Neural progenitor cell (in vitro differentiated cells): ENCODE measurements at places on chromosomes 5 and 9.
A peak's percentile ranks its signal among the peaks of the same experiment; 100 is the strongest.

DNA sequence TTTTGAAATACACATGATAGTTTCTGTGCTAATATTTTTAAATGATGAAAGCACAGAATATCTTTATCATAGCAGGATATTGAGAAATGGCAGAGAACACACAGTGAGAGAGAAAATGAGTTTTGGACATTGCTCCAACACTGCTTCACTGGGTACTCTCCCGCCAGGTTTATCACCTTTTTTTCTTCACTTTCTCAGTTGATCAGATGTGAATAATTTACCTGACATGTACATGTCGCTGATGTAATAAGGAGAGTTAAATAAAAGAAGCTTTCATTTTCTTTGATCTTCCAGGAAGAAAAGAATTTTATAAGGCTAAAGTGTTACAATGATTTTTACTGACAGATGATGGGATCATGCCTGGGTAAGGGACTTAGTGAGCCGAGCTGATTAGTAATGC is 134.5 kb downstream of the ALDH1A1 start:
- DNase-seq, result no peak
- no peak overlapping the region for H3K27ac ChIP-seq
- H3K4me3 ChIP-seq, result no peak overlapping the region
- H3K4me1 ChIP-seq, result no peaks in the 10 kb centered on the region
- no peaks in the 10 kb centered on the region for H3K36me3 ChIP-seq
- no peaks in the 10 kb centered on the region for H3K27me3 ChIP-seq

DNA sequence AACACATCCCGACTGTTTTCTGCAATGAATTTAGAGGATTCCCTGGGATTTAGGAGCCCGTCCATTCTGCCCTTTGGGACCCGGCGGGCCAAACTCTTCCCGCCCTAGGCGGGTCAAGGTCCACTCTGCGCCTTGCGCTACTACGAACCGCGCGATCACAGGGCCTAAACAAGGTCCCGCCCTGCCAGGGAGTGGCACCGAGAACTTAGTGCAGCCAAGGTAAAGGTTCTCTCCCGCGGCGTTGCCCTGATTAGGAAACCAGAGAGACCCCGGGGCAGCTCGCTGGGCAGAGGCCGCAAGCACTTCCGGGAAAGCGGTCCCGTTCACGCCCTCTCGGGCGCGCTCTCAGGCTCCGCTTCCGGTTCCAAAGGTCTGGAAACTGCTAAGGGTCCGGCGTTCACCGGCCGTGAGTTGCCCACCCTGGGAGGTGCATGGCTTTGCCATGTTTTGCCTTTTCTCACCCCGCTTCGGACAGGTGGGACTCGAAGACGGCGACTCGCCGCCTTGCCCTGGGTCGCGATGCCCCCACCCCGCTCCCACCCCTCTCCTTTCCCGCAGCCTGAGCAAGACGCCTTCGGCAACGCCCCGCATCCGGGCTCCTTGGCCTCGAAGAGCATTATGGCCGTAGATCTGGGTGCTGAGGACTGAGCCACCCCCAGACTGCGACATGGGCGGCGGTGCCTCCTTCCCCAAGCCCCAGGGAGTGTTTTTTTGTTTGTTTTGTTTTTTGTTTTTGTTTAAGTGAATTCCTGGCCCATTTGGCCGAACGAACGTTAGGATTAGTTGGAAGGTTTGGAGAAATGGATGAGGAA is 23.4 kb downstream of the HNRNPK start:
- DNase-seq, result no peak
- no peak overlapping the region for H3K4me3 ChIP-seq
- H3K4me1 ChIP-seq, result no peaks in the 10 kb centered on the region

- H3K27ac ChIP-seq, result no peak overlapping the region
- peaks cover 25% of the 10 kb centered on the region for H3K4me1 ChIP-seq
- peak overlapping the region; percentile 59 for H3K4me3 ChIP-seq
- H3K36me3 ChIP-seq, result no peaks in the 10 kb centered on the region
Observed at GRCh38 chr5:31853398-31854135, 214.6 kb downstream of the PDZD2 start.

DNA sequence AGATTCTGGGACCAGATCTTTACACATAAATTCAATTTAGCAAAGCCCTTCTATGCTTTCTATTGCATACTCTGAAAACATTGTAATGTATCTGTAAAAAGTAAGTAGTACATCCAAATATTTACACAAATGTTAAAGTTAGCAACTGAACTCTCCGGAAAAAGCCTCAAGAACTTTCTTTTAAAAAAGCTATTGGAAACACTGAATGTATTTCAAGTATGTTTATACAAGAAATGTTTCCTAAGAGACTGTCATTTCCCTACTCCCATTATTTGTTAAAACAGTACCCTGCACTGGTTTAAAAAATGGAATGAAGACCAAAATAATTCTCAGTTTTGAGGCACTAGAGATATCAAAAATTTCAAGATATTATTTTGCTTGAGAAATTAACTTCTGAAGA is 44.8 kb upstream of the TRIM36 start:
- H3K27me3 ChIP-seq, result no peaks in the 10 kb centered on the region
- H3K4me1 ChIP-seq, result no peaks in the 10 kb centered on the region
- no peak for DNase-seq
- H3K36me3 ChIP-seq, result peaks cover 4% of the 10 kb centered on the region
- H3K4me3 ChIP-seq, result no peak overlapping the region
- no peak overlapping the region for H3K27ac ChIP-seq

DNA sequence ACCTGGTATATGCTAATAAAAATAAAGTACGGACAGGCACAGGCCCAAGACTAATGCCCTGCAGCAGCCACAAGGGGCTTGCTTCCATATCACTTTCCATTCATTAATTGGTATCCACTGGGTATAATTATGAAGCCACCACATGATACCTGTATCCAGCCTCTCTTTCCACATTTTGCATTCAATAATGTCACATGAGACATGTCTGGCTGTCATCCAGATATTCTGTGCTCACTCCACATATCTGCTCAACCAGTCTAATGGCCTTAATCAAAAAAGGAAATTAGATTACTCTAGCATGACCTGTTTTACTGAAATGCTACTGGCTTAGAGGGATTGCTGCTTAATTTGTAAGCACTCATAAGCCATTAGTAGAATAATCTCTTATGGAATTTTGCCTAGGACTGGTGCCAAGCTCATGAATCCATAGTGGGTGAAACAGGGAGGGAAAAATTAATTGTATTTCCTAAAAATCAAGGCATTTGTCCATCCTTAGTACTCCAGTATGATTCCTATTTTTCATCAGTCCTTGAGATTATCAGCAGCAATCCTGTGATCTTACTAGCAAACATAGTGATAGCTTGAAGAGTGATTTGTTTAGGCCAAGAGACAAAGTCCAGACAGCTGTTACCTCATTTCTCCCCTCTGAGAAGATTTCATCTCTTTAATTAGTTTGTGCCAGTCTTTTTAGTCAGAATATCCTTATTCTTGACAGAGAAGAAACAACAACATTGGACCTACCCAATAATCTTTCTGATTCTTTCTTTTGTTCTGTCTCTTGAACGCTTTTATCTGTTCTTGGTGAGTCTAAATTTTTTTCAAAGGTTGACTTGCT is 119.2 kb upstream of the ABCA1 start:
- no peaks in the 10 kb centered on the region for H3K27me3 ChIP-seq
- H3K27ac ChIP-seq, result no peak overlapping the region
- H3K4me3 ChIP-seq, result no peak overlapping the region

DNA sequence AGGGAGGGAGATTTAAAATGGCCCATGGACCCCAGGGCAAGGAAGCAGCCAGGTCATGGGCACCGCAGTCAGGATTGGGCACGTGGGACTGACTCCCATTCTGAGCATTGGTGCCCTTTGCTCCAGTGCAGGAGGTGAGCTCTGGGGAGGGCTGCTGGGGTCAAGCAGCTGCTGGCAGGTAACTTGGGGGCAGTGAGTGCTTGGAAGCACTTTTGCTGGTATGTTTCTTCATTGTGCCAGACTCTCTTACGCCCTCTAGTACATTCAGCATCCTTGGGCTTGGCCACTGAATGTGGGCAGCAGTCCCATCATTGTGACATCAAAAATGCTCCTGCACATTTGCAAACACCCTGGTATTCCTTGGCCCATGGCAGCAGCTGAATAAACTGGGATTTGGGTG is 32.7 kb downstream of the PRRC2B start:
- no peaks in the 10 kb centered on the region for H3K27me3 ChIP-seq
- no peak overlapping the region for H3K27ac ChIP-seq
- no peak for DNase-seq
- no peaks in the 10 kb centered on the region for H3K36me3 ChIP-seq

DNA sequence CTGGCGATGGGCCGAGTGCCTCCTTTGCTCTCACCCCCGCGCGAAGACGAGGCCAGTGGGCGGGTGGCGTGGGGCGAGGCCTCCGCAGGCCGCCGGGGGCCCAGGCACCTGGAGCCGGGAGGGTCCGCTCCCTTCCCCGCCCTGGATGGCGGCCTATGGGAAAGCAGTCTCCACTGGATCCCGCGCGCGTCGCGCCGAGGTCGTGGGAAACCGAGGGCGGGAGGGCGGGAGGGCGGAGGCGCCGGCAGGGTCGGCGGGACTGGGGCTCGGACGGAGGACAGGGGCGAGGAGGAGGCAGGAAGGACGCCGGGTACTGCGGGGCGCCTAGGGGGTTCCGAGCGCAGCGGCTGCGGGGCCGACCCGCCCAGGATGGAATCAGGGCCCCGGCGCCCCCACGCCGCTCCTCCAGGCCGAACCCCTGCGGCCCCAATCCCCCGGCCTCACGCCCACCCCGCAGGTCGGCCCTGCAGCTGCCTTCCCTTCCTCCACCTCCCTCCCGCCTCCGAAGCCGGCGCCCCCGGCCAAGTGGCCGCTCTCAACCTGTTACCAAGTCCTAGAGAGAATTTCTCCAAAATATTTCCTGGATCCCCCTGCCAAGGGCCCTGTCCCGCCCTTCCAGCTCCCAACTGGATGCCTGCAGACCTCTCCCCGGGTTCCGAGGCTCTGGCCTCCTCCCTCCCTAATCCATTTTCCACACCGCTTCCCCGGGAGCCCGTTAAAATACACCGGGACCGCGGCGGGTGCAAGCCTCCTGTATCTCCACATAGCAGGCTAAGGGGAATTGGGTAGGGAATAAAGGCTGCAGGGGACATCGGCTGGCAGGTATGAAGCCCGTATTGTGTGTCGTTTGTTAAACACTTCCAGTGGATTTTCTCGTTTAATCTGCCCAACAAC is 146.3 kb downstream of the ERCC6L2 start:
- no peaks in the 10 kb centered on the region for H3K36me3 ChIP-seq
- H3K27ac ChIP-seq, result no peak overlapping the region
- H3K4me1 ChIP-seq, result peaks cover 16% of the 10 kb centered on the region
- peak; percentile 52 for DNase-seq
- peaks cover 79% of the 10 kb centered on the region for H3K27me3 ChIP-seq

DNA sequence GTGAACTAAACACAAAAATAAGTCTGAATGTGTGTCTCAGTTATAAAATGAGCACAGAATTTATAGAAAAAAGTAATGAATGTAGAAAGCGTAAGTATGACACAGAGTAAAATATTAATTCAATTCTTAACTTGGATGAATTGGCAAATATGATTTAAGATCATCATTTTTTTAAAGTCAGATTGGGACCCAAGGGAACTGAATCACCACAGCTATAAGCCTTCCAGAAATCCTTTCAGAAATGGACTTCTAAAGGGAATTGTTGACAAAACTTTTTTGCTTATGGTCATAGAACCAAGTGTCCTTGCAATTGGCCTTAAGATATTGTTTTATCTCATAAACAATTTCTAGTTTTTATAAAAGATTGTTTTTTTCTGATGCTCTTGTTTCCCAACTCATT is 495.1 kb upstream of the DAB2 start:
- no peaks in the 10 kb centered on the region for H3K4me1 ChIP-seq
- no peak for DNase-seq
- H3K4me3 ChIP-seq, result no peak overlapping the region
- H3K36me3 ChIP-seq, result no peaks in the 10 kb centered on the region
- no peaks in the 10 kb centered on the region for H3K27me3 ChIP-seq

DNA sequence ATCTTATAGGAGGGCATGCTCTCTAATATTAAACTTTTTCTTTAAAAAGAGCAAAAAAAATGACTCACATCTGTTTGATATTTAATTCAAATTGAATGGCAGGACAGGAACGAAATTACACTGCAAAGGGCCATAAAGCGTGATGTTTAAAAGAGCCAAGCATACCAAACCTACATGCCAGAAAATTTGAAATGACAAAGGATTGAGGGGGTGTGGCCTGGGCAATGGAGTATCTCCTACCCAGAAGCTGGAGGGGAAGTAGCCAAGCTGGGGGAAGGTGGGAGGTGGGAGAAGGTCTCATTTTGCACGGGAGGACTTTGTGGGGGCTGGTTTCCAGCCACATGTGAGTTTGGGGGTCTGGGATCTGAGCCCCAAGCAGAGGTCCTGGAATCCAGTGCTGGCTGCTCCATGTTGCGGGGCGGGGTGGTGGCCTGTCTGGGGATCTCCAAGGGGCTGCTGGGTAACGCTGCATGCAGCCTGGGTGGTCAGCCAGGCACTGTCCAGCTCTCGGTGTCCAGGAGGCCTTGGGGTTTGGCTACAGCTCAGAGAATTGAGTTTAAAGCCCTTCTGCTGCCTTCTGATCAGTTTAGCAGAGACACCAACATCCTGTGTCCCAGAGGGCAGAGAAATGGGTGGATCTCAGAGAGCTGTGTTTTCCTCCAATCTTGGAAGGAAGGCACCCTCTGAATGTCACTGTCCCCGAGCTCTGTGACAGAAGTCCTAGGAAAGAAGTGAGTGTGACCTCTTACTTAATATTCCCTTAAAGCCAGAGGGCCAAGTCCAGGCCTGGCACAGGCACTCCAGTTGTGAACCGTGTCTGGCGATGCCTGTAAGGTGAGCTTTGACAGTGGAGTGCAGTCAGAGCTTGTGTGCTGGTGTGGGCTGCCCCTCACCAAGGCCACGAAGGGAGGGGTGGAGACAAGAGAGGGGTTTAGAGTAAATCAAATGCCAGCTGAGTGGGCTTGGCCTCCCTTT is 7.6 kb downstream of the DCANP1 start:
- no peaks in the 10 kb centered on the region for H3K36me3 ChIP-seq
- DNase-seq, result no peak
- no peaks in the 10 kb centered on the region for H3K27me3 ChIP-seq
- H3K27ac ChIP-seq, result no peak overlapping the region

DNA sequence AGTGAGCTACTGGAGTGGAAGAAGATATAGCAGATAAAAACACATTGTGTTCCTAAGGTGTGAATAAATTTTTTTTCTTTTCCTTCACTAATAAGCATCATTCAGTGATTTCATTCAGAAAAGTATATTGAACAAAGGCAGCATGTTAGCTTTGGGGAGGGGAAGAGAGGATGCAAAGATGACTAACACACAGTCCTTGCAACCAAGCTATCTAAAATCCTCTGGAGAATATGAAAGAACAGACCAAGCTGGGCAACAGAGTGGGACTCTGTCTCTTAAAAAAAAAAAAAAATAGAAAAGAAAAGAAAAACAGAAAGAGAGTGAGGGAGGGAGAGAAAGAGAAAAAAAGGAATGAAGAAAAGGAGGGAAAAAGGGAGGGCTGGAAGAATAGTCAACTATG is 22.3 kb upstream of the OMD start:
- no peaks in the 10 kb centered on the region for H3K4me1 ChIP-seq
- H3K4me3 ChIP-seq, result no peak overlapping the region
- no peaks in the 10 kb centered on the region for H3K36me3 ChIP-seq
- DNase-seq, result no peak
- H3K27me3 ChIP-seq, result no peaks in the 10 kb centered on the region

DNA sequence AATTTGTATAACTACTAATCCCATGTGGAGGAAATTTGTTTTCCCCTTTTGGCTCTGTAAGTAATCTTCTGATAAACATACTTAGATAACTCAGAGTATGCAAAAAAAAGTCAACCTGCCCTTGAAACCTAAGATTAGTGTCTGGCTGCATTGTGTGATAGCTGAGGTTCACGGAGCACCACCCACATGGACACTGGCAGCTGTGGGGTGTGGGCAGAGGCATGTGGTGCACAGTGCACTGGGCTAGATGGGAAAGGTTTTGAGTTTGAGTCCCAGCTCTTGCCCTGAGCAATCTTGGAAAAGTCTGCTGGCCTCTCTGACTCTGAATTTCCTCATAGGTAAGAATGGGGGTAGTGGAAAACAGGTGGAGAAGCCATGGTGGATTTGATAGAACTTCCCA is 75.1 kb downstream of the PLCXD3 start:
- H3K36me3 ChIP-seq, result no peaks in the 10 kb centered on the region
- H3K27me3 ChIP-seq, result no peaks in the 10 kb centered on the region
- H3K4me3 ChIP-seq, result no peak overlapping the region
- no peak for DNase-seq
- no peak overlapping the region for H3K27ac ChIP-seq
